ENCODE measurements at places on chromosomes 2 and 18.
A peak's percentile ranks its signal among the peaks of the same experiment; 100 is the strongest.

DNA sequence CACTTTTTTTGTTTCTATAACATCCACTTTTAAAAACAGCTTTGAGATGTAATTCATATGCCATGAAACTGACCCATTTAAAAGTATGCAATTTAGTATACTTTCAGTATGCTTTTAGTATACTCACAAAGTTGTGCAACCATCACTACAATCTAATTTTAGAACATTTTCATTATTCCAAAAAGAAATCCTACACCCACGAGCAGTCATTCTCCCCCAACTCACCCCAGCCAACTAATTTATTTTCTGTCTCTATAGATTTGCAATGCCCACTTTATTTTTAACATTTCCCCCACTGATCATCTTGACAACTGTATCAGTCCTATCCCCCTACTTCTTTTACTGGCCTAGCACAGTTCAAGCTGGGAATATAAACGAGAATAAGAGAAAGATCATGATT, 39.1 kb downstream of the FAM98A start:
- no peak for DNase-seq

GRCh38 chr2:163207693-163208370, 369.3 kb upstream of the KCNH7 start:
- no peak for DNase-seq

GRCh38 chr2:101230541-101231001, 22.1 kb upstream of the CNOT11 start:
- no peak for DNase-seq

GRCh38 chr2:226030788-226031646, 631.5 kb downstream of the NYAP2 start:
- no peak for DNase-seq

- no peak for DNase-seq
Measured at GRCh38 chr18:9068346-9068745, 34.2 kb upstream of the NDUFV2 start.

DNA sequence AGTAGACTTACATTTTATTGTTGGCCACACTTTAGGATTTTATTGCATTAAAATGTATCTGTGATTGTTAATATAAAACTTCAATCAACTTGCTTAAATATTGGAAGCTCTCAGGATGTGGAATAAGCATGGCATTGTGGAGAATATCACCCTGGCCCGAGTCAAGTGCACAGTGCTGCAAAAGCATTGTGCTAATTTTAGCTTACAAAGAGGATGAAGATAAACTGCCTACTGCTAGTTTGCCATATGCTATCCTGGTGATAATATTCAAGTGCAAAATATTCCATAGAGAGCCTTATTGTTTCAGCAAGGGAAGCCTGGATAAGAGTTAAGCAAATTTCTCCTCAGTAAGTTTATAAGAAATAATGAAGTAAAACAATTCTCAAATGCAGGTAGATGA, 54.5 kb downstream of the MEIS1 start:
- DNase-seq: no peak

DNA sequence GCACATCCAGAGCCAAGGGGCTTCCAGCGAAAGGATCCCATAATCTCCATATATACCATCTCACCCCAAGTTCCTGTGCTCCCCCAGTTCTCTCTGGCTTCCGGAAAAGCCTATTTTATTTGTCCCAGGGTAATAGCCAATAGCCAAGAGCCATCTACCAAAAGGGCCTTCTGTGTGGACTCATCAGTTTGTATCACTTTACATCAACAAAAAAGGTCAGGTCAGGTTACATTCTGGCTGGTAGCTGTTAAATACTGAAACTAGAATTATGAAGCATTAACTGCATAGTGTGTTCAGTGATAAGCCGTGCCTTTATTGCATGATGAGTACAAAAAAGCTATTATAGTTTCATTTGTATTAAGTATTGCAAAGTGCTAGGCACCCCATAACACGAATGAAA, 223.7 kb downstream of the IRS1 start:
- DNase-seq: no peak

DNA sequence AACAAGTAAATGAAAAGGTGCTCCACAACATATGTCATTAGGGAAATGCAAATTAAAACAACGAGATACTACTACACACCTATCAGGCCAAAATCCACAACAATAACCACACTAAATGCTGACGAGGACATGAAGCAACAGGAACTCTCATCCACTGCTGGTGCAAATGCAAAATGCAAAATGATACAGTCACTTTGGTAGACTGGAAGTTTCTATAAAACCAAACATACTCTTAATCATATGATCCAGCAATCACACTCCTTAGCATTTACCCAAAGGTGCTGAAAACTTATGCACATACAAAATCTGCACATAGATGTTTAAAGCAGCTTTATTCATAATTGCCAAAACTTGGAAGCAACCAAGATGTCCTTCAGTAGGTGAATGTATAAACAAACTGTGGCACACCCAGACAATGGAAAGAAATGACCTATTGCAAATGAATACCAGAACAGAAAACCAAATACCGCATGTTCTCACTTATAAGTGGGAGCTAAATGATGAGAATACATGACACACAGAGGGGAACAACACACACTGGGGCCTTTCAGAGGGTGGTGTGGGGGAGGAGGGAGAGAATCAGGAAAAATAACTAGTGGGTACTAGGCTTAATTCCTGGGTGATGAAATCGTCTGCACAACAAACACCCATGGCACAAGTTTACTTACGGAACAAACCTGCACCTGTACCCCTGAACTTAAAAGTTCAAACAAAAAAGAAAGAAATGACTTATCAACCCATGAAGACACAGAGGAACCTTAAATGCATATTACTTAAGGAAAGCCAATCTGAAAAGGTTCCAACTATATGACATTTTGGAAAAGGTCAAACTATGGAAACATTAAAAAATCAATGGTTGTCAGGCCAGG, 80.4 kb downstream of the ASXL2 start:
- DNase-seq: no peak

DNA sequence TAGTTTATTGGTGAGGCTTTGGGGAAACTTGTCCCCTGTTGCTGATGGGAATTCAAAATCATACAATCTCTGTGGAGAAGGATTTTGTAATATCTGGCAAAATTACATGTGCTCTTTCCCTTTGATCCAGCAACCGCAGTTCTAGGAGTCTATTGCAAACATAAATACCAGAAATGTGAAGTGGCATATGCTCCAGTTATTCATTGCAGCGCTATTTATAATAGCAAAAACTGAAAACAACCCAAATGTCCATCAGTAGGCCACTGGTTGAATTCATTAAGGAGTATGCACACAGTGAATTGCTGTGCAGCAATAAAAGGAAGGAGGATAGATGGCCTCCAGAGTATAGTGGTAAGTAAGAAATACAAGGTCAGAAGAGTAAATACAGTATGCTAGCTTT, 76.5 kb downstream of the HNRNPLL start:
- no peak for DNase-seq

- no peak for DNase-seq
Measured at GRCh38 chr2:191748059-191748461, 70.1 kb downstream of the NABP1 start.

- DNase-seq: peak; percentile 51
Measured at GRCh38 chr2:31523871-31524492, 56.8 kb downstream of the SRD5A2 start.

- DNase-seq: no peak
Measured at GRCh38 chr2:151852260-151853069, 24.2 kb upstream of the ARL5A start.

DNA sequence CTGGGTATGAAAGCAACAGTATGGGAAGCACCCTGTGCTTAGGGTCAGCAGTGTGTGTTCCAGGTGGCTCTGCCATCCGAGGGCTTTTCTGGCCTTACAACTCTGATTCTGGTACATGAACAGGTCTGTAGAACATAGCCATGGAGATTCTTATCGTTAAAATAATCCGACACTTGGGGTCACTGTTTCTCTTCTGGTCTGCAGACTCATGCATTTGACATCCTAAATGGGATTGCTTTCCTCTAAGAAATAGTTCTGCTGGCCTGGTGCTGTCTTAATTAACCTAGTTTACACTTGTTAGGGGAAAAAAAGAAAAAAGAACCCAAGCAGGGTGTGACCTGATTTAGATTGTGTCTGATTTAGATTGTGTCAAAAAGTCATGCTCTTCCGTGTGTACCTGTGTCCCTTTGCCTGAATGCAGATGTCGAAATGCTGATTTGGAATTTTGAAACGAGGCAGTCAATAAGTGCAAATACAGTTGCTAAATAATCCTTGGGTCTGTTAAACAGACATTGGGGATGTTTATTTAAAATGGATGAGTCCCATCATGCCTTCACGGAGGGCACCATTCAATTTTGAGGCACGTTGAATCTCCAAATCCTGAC, 59.6 kb downstream of the TRPM8 start:
- no peak for DNase-seq

- no peak for DNase-seq
Measured at GRCh38 chr18:72672364-72673184, 128.4 kb upstream of the CBLN2 start.

DNA sequence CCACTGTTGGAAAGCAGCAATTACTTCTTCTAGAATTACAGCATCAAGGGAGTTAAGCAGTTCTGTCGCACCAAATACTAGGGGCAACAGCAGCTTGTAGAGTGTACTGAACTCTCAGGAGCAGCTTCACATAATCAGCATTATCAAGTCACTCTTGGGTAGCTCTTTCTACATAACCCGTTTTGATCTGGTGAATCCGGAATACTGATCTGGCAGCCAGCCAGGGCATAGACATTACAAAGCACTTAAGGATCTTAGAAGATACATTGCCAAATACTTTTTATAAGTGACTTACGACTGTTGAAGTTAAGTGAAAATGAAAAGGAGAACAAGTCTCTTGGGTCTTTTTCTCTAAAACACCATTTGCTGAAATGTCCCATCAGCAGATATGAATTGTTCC, 73.2 kb upstream of the NETO1 start:
- DNase-seq: no peak

DNA sequence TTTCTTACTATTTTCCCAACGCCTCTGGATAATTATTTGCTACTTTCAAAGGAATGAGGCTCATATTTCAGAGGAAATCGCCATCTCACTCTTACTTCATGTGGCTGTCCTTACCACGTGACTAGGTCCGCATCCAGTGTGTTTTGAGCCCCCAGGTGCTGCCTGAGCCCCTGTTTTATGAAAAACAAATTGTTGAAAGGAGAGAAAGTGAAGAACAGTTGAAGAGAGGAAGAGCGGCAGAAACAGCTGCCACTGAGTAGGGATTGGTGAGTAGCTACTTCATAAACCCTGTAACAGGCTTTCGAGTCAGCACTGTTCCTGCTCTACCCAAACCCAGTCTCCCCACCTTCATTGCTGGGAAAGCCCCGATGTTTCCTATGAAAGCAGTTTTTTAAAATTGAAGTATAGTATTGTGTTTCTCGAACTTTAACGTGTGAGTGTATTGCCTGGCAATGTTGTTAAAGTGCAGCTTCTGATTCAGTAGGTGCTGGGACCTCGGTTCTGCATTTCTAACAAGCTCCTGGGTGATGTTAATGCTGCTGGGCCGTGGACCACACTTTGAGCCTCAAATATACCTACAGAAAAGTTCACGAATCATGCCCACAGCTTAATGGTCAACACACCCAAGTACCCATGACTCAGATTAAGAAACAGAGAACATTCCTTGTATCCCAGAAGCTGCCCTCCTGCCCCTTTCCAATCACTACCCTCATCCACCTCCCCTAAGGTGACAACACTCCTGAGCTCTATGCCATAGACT, 39.7 kb downstream of the TMEM177 start:
- no peak for DNase-seq

- DNase-seq: no peak
Measured at GRCh38 chr2:2691419-2691818, 360.3 kb upstream of the MYT1L start.

DNA sequence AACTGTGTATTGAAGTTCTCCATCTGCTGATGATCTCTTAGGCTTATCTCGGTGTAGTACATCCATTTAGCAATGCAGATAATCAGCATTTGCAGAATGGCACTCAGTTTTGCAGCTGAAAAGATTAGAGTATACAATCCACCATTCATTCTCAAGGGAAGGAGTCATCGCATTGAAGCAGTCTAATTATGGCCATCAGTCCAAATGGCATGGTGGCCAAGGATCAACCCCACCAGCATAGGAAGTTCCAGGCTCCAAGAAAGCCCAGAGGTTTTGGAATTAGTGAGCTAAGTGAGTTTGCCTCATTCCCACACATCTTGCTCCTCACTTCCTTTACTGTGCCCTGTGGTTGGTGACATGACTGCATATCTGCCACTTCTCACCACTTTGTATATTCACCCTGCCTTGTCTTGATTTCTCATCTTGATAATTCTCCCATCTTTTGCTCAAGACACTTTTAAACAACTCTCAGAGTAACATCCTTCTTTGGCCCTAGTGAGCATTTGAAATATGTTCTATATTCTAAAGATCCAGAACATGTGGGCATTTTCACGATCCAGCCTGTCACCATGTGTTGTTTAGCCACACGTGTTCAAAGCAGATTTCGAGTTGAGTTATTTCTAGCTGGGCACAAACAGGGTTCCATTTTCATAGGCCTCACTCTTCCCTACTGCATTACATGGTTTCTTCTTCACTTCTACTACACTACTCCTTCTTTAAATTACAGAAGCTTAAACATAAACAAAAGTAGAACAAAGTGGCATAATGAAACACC, 1119.8 kb downstream of the TSN start:
- no peak for DNase-seq

- DNase-seq: no peak
Measured at GRCh38 chr2:11348209-11348749, 3.8 kb upstream of the ROCK2 start.

- DNase-seq: no peak
Measured at GRCh38 chr2:10584843-10585475, 104.8 kb downstream of the NOL10 start.

GRCh38 chr2:221517146-221517695, 54.9 kb downstream of the EPHA4 start:
- DNase-seq: peak; percentile 13

DNA sequence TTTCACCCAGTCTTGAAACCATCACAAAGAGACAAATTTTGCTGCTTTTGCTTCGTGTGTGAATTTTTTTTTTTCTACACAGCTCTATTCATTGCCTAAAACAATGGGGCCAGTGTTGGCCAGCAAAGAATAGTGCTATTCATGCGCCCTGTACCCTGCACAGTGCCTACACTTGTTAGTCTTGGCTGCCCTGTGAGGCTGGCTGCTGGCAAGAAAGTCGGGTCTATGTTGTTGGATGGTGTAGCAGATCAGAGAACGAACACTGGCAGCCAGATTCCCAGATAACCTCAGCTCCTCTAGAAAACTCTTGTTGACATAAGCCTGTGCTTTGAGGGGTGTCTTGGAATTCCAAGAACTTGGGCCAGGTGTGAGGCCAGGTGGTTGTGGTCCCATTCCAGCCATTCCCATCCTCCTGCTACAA, 455.7 kb upstream of the TCF4 start:
- DNase-seq: no peak

GRCh38 chr2:188880740-188881139, 93.4 kb upstream of the COL3A1 start:
- no peak for DNase-seq
